ENCODE measurements at places on chromosomes 12 and 14.

GRCh38 chr12:7666595-7666994, 887 bp upstream of the APOBEC1 start:
- DNase-seq, result no peak

DNA sequence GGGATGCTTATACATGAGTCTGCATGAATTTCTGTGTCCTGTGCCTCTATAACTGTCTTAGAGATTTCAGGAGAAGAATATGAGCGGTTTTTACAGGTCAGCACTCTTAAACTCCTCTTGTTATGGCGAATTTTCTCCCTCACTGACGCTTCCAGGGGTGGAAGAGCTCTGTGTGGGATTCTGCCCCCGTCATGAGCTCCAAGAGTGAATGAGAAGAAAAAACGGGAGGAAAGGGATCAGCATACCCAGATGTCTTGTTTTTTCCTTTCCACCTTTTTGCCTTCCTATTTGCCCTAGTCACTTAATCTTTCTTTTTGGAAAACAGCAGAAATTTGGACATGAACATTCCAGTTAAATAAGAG, 651 bp downstream of the PFKM start:
- DNase-seq, result no peak

DNA sequence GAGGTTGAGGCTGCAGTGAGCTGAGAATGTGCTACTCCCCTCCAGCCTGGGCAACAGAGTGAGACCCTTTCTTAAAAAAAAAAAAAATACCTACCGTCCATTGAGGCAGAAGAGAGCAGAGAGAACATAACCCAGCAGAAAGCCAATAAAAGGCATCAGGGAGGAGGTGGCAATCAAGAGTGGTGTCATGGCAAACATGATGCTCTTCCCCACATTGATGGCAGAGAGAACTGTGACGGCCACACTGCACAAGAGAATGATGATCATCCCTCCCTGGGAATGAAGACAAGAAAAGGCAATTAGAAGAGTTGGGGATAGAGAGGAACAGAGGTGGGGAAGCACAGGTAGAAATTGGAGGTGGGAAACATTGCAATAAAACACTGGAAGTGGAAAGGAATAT, 12.1 kb downstream of the SRSF5 start:
- no peak for DNase-seq

DNA sequence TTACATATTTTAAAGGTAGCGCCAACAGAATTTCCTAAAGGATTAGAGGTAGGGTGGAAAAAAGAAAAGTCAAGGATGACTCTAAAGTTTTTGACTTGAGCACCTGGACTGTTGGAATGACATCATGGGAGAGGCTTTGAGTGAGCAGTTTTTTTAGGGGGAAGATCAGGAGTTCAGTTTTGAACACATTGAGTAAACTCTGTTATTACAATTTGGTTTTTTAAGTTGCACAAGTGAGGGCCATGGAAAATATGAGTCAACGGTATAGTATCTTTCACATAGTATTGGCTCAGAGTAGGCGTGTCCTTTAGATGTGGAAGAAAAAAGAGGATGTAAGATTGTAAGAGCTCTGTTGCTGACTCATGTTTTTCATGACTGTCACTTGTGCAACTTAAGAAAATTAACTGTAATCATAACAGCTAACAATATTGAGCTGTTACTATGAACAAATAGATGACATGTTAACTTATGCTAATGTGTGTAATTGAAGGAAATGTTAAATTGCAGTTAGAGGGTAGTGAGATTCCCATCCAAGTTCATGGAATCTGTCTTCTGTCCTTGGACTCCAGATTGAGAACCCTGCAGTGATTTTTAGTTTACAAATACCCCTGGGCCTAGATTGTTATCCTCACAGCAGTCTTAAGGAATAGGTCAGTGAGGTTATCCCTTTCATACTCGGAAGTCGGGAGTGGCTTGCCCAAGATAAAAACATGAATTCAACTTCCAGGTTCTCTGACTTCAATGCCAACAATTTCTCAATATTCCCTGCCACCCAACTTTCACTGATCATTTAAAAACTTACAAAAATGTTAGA, 48.2 kb upstream of the ATP2B1 start:
- no peak for DNase-seq

GRCh38 chr14:89684139-89684538, 267.1 kb upstream of the FOXN3 start:
- DNase-seq, result no peak

DNA sequence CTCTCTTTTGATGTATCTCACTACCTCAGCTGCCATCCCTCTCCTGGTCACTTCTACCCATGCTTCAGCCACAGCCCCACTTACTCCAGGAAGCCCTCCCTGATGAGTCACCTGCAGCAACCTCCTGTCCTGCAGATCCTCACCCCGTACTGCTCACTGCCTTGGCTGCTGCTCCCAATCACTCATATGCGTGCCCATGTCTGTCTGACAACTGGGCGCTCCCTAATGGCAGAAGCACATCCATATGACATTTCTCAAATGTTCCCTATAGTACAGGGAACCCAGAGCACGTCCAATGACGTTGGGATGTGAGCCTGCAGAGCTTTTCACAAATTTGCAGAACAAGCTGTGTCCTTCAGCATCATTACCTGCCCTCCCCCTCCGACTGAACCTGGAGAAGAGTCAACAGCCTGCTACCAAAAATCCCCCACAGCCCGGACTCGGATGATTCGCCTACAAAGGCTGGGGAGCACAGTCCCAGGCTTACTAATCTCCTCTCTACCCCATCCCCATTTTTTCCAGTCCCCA, 90.0 kb downstream of the SINHCAF start:
- DNase-seq, result no peak

DNA sequence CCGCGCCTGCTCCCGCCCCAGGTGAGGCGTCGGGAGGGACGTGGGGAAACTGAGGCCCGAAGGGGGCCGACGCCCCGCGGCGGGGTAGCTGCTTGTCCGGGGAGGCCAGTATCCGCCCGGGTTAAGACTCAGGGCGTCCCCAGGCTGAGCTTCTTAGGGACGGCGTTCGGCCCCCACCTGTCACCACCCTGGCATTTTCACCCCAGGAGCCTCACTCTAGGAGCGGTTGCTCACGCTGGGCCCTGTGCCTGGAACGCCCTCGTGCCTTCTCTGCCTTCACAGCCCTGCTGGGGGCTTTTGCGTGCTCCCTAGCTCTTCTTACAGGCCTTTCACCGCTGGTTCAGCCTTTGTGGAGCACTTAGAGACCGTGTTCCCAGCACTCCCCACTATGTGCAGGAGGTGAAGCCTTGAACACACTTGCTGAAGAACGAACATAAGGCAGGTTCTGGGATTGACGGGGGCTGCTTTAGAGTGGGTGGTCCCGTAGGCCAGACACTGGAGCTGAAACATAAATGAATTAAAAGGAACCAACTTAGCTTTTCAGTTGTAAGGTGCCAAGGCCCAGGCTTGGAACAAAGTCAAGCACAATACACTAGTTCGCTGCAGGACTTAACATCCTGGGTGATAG, 601 bp downstream of the ZNF839 start:
- DNase-seq, result no peak

DNA sequence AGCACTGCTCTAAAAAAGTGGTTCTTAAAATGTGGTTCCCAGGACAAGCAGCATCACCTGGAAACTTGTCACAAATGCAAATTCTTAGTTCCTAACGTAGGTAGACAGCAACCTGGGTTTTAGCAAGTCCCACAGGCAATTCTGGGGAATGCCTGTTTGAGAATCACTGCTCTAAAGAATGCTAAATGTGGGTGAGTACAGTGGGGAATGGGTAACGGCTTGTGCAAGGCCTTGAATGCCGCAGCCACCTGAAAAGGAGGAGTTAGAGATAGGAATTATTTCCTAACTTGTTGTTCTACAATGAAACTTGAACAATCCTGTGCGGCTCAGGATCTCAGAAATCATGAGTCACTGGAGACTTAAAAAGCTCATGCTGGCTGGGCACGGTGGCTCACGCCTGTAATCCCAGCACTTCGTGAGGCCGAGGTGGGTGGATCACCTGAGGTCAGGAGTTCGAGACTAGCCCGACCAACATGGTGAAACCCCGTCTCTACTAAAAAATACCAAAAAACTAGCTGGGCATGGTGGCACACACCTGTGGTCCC, 34.9 kb downstream of the GNS start:
- no peak for DNase-seq

DNA sequence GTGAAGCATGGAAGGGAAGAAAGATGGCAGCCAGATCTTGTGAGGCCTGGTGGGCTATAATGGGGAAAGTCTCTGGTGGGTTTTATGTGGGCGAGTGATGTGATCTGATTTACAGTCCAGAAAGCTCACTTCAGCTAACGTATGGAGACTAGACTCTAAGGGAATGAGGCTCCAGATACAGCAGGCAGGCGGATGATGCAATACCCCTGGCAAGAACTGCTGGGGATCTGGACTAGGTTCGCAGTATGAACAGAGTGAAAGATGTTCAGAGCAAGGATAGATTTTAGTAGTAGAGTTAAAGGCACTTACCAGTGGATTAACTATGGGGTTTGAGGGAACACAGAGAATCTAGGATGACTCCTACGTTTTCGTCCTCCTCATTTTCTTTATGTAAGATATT, 253.1 kb downstream of the ANO2 start:
- DNase-seq, result no peak

GRCh38 chr12:79295572-79295971, 395.2 kb downstream of the PAWR start:
- DNase-seq, result no peak

GRCh38 chr14:100674897-100675619, 51.6 kb upstream of the DLK1 start:
- no peak for DNase-seq

- no peak for DNase-seq
These were observed 38.4 kb upstream of the CPM start for GRCh38 chr12:68971404-68971803.

DNA sequence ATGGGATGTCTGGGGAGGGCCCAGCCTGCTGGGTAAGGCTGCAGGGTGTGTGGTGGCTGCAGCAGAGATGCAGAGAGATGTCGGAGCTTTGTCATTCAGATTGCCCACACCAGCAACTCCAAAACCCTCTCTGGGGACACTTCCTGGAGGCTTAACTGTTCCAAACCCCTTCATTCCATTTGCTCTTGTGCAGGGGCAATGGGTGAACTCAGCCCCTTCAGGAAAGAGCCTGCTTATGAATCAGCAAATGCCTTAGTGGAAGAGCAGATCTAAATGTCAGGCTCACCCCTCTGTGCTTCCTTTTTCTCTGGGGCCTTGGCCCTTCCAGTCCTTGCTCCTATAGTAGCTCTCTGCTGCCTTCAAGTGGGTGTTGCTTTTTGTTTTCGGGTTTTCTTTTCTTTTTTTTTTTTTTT, 36.7 kb upstream of the GPATCH2L start:
- DNase-seq, result no peak

DNA sequence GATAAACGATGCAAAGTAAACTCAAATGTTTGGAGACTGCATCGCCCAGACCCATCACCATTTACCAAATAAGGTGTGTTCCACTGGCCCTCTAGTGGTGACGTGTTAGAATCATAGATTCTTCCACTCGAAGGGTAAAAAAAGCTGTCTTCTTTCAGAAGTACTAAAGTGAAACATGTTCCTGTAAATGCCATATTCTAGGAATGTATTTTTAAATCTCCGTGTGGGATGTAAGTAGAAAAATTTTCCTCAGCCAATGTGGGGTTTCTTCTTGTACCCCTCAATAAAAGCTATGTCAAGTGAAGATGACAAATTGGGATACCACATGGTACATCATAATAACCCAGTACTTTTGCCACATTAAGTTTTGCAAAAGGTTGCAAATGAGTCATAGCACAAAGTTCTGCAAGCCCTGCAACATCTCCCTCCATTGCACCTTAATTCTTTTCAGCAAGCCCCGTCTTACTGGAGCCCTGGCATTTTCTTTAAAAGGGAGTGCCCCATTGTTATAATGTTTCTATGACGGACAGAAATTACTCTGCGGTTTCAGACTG, 100.8 kb downstream of the CCER1 start:
- no peak for DNase-seq

- no peak for DNase-seq
These were observed 4.4 kb downstream of the CACNA1C start for GRCh38 chr12:2057041-2057794.

- DNase-seq, result no peak
These were observed 43.6 kb downstream of the AMN start for GRCh38 chr14:102965971-102966655.

DNA sequence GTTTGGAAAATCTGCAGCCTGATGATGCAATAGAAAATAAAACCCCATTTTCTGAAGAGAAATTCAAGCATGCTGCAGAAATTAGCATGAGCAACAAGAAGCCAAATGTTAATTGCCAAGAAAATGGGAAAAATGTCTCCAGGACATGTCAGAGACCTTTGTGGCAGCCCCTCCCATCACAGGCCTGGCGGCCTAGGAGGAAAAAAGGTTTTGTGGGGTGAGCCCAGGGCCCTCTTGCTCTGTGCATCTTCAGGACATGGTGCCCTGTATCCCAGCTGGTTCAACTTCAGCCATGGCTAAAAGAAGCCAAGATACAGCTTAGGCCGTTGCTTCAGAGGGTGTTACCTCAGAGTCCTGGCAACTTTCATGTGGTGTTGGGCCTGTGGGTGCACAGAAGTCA, 775.5 kb upstream of the SEL1L start:
- DNase-seq, result no peak

- DNase-seq, result no peak
These were observed 1560.7 kb upstream of the TMEM132C start for GRCh38 chr12:126706300-126706699.

- no peak for DNase-seq
These were observed 5.7 kb downstream of the AHNAK2 start for GRCh38 chr14:104972301-104973134.

- DNase-seq, result no peak
These were observed 11.9 kb upstream of the ATP5F1B start for GRCh38 chr12:56657416-56658379.
